Right renal cortex interstitium (tissue), 3 donors: ENCODE measurements at places on chromosomes 2 and 18. TPM values are rescaled to one million over a fixed set of nuclear protein-coding genes. Genes with fewer than 3 reads are reported as not detected.

The LINC00305 gene
- 4.1 TPM for polyA plus RNA-seq

The STAT4 gene
- polyA plus RNA-seq: 11.7 TPM

The CDH20 gene
- 3.9 TPM for polyA plus RNA-seq

The SGPP2 gene
- polyA plus RNA-seq: 18.5 TPM

The WBP1 gene
- polyA plus RNA-seq: 96.6 TPM

The QPCT gene
- polyA plus RNA-seq: 11.4 TPM

The PTPN2 gene
- 57.8 TPM for polyA plus RNA-seq

The ZNF521 gene
- 43.0 TPM for polyA plus RNA-seq

The ZSWIM2 gene
- not detected for polyA plus RNA-seq

The TMEM178A gene
- 75.6 TPM for polyA plus RNA-seq

The UGT1A3 gene
- not detected for polyA plus RNA-seq

The IL18RAP gene
- polyA plus RNA-seq: 0.29 TPM

The HOXD1 gene
- polyA plus RNA-seq: 6.9 TPM

The UGT1A9 gene
- 7.6 TPM for polyA plus RNA-seq

The CYS1 gene
- 100 TPM for polyA plus RNA-seq

The FSIP2 gene
- polyA plus RNA-seq: 2.4 TPM

The GBX2 gene
- 0.39 TPM for polyA plus RNA-seq

The CYP27C1 gene
- 6.3 TPM for polyA plus RNA-seq

The SLC19A3 gene
- polyA plus RNA-seq: 7.0 TPM

The RASGRP3 gene
- 25.1 TPM for polyA plus RNA-seq

The SOX11 gene
- polyA plus RNA-seq: 17.2 TPM

The GREB1L gene
- polyA plus RNA-seq: 2.8 TPM
